ENCODE measurements at places on chromosomes 7 and 10.
A peak's percentile ranks its signal among the peaks of the same experiment; 100 is the strongest.

GRCh38 chr10:3757638-3758490, 27.1 kb downstream of the KLF6 start:
- DNase-seq: no peak

DNA sequence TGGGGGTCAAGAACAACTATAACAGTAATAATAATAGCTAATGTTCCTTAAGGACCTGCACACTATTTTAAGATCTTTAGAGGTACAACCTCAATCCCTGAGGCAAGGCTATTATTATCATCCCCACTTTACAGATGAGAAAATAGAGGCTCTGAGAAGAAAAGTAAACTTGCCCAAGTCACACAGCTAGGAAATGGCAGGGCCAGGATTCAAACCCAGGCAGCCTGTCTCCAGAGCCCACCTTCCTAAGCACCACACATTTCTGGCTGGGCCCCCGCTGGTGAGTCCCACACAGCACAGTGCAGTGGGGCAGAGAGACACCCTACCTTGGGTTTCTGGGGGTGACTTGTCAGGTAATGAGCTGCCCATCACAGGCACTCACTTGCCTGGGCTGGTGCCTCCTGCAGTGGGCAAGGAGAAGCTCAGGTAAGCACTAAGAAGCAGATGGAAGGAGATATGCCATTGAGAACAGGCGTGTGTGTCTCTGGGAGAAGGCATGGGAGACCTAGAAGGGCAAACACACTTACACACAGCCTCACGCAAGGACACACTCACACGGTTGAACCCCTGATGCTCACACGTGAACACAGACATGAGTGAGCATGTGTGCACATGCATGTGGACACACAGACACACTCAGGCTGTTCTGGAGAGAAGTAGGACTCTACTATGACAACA, 104.4 kb upstream of the ZMIZ1 start:
- no peak for DNase-seq

- no peak for DNase-seq
Measured at GRCh38 chr10:822661-823367, 108.7 kb downstream of the LARP4B start.

- no peak for DNase-seq
Measured at GRCh38 chr10:50480054-50481007, 143.4 kb downstream of the SGMS1 start.

DNA sequence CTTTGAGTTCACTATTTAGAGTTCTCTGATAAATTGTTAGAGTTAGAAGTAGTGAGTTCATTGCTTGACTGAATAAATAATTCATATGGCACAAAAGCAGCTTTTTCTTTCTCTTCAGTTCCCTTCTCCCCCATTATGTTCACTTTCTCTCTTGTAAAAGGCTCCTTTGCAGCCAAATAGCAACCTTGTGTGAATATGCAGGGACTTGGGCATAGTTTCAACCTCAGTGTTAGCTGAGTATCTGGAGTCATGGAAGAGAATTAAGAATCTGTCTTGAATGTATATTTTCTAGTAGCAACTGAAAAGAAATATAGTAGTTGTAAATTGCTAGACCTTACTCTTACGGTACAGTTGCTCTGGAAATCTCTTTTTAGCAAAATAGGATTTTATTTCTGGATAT, 31.9 kb downstream of the ZEB1 start:
- DNase-seq: no peak

GRCh38 chr7:1298051-1298930, 65.6 kb downstream of the UNCX start:
- no peak for DNase-seq

DNA sequence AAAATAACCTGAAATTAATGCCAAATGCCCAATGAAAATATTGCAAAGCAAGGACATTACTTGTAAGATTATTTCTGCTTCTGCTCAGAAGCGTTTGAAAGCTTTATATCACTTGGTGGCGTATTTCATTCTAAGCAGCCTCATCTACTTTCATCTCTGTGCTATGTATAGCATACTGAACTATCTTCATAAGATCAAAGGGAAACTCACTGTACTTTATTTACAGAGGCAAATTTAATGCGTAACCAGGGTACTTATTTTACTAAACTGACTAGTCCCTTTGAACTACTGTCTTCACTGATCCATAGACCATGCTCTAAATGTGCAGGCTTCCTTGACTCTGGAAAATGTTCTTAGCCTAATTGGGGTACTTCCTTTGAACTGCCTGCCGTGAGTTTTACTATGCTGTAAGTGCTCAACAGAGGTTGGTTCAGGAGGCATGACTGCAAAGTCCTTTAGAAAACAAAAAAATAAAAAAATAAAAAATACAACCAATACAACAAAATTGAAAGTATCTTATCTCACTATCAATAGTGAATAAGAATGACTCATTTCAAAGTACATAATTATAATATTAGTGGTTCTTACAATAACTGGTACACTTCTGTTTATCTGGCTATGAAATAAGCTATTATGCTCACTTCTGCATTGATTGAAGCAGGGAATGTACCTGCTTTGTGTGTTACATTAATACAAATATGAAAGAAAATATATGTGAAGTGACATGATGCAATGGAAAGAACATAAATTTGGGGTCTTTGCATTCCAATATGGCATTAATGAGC, 41.0 kb upstream of the TSPAN12 start:
- DNase-seq: no peak

DNA sequence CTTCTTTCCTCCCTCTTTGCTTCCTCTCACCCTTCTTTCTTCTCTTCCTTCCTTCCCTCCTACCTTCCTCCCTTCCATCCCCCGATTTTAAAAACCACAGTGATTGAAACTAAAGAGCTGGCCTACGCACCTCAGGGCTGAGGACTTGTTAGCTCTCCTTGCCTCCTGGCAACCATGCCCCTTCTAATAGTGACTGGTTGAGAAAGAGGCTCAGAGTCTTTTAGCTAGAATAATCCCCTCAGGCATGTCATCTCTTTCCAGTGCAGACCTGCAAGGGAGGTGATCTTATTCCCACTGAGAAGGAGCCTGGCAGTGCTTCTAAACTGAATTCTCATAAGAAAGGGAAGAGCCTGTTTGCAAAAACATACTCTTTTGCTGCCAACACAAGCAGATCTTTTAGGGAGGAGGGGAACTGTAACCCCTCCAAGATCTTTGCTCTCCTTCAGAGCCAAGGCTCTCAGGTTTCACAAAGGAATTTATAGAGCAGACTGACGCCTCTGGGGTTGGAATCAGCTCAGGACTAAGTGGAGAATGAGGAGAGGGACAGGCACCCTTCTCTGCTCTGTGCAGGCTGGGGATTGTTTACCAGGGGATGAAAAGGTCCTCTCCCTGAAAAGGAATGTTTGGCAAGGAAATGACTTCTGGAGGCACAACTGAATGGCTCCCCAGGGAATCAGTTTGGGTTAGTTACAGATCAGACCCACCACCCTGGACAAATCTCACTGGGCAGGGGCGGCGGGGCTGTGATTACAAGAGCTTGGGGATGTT, 9.4 kb upstream of the ANKRD1 start:
- peak; percentile 85 for DNase-seq

GRCh38 chr7:24017519-24017918, 266.5 kb upstream of the NPY start:
- DNase-seq: no peak

GRCh38 chr7:81484261-81484660, 285.6 kb downstream of the HGF start:
- peak; percentile 56 for DNase-seq

- DNase-seq: no peak
Measured at GRCh38 chr10:22945934-22946673, 18.3 kb downstream of the ARMC3 start.

- DNase-seq: peak; percentile 6
Measured at GRCh38 chr7:71824006-71824760, 588.0 kb downstream of the CALN1 start.

DNA sequence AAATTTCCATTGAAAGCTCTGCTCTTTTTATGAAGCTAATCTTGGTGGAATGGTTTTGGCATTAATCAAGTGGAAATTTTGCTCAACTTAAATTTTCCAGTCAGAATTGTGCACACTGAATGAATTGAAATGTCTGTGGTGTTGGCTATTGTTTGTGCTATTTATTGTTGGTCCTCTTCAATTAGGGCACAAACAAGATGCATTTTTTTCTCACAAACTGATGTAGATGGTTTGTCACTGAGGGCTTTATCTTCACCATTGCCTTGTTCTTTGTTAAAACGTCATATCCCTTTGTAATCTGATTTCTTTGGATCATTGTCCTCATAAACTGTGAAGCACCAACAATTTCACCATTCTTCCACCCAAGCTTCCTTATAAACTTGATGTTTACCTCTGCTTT, 152.1 kb upstream of the RHOBTB1 start:
- DNase-seq: no peak

DNA sequence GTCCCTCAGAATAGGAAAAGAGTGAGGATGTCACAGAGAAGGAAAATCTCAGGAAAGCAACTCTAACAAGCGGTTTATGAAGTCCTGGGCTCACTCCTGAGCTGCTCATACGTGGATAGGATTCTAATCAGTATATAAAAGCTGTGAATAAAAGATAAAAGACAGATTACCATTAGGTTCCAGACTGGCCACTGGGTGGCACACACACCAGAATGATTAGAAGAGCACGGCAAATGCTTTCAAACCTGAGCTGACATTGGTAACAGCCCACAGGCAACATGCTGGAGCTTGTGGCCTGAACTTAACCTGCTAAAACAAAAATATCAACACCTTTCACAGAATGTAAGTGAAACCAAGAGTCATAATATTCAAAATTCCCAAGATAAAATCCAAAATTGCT, 370.8 kb downstream of the GRID1 start:
- peak; percentile 21 for DNase-seq

DNA sequence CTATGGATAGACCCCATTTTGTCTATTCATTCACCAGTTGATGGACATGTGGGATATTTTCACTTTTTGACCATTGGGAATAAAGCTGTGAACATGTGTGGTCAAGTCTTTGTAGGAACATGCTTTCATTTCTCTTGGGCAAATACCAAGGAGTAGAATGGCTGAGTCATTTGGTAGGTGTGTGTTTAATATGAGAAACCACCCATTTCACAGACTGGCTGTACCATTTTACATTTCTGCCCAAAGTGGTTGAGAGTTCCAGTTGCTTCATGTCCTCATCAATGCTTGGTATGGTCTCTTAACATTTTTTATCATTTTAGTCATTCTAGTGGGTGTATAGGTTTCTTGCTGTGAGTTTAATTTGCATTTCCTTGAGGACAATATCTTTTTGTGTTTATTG, 124.9 kb upstream of the RHEB start:
- no peak for DNase-seq

- no peak for DNase-seq
Measured at GRCh38 chr7:14233076-14233867, 243.8 kb upstream of the ETV1 start.

DNA sequence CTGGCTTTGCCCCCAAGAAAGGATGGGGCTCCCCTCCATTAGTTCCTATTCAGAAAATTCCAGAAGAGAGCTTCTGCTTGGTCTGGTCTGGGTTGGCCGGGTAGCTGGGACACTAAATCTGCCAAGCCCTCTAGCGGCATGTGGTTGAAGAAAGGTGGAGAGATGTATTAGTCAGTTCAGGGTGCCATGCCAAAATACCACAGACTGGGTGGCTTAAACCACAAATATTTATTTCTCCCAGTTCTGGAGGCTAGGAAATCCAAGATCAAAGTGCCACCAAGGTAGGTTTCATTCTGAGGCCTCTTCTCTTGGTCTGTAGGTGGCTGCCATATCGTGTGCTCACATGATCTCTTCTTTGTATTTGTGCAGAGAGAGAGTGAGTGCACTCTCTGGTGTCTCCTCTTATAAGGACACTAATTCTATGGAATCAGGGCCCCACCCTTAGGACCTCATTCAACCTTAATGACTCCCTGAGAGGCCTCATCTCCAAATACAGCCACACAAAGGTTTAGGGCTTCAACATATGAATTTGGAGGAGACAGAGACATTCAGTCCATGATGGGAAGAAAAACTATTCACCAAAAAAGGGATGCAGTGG, 38.7 kb upstream of the MTPAP start:
- DNase-seq: no peak

All from adipocyte (in vitro differentiated cells).